ENCODE measurements at places on chromosomes 3 and 15.

GRCh38 chr3:195076981-195077610 is 193.9 kb downstream of the XXYLT1 start:
- no peak for DNase-seq

DNA sequence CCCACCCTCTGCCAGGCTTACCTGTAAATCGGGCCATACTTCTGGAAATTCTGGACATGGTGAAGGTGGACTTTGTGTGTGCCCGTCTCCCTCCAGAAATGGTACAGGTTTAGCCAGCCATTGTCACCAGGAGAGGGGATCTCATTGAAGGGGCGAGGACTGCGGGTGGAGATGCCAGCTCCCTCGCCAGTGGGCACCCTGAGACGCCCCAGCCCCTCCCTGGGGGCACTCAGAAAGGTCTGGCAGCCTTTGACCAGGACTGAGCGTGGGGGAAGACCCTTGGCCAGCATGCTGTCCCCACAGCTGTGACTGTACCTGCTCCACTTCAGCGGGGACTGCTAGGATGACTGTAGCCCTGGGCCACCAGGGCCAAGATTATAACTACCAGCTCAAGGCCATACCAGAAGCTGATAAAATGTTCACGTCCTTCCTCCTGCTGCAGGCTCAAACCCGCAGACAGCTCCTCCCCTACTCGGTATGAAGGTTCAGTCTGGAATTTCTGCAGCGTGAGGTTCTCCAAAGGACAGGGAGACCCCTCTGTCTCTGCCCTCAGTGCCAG is at the start of gene CYP11A1:
TSS of gene CYP11A1 (minus strand) at position 351 of the 559 bp plus-strand sequence. CDS start at position 290, 61 bp downstream.
- no peak for DNase-seq

DNA sequence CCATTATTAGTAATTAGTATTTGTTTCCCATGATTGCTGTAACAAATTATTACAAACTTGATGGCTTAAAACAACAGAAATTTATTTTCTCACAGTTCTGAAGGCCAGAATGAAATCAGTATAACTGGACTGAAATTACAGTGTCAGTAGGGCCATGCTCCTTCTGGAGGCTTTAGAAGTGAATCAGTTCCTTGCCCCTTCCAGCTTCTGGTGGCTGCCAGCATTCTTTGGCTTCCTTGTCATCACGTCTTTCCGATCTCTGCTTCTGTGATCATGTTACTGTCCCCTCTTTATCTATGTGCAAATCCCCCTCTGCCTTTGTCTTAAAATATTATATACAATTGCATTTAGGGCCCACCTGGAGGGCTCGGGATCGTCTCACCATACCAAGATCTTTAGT is 92.0 kb downstream of the FOXB1 start:
- no peak for DNase-seq

- DNase-seq: no peak
Measured at GRCh38 chr15:67164401-67164791, 90.1 kb downstream of the AAGAB start.

GRCh38 chr3:33732394-33732793 is 14.3 kb upstream of the CLASP2 start:
- no peak for DNase-seq

- no peak for DNase-seq
Measured at GRCh38 chr15:65385870-65386258, 8.1 kb upstream of the IGDCC3 start.

DNA sequence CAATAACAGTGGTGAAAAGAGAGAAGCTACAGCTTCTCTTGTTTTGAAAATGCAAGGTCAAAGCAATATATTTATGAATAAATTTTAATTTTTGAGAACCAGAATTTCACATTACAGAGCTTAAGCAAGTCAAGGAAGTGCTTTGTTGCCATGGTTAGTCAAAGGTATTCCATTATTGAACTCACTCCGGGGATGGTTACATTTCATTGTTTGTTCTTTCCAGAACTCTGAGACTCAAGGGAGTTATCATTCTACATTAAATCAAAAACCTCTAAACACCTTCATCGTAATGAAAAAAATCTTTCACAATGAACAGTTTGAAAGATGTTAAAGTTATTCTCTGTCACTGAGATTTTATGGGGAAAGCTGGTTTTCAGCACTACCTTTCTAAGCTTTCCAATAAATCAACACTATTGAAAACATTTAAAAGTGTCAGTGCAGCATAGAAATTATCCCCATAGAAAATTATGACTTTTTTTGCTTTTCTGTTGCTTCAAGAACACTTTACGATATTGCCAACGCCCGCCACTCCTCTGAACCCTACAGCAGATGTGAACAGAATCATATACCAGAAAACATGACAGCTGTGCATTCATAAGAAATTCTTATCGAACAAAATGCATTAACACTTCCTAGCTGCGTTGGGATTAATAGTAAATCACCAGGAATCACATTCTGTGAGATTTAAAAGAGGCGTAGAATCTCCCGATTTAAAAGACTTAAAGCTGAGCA is 83.0 kb downstream of the OTOL1 start:
- no peak for DNase-seq

DNA sequence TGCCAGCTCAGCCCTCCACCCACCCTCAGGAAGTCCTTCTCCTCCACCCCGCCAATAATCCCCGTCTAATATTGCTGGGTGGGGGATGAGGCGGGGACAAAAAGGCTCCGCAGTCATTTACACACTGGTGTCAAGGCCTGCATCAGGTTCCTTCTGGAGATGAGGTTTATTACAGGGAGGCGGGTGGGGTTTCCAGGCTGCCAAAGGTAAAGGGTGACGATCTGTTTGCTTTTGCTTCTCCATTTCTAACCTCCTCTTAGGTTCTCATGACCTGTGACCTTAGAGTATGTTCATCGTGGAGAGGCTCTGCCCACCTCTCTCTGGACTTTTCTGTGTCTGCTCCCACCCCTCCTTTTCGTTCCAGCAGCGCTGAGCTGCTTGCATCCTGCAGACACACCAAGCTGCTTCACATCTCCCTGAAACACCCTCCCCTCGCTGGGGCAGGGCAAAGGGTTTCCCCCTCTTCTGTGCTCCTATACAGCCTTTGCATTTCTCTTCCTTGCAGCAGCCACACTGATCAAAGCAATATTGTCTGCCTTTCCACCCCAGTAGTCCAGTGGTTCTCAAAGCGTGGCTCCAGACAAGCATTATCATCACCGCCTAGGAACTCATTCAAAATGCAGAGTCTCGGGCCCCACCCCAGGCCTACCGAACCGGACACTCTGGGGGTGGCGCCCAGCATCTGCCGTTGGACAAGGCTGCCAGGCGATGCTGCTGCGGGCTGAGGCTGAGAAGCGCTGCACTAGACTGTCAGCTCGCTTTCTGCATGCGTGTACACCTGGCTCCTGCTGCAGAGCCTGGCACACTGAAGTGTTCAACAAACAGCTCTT is 26.6 kb downstream of the CA12 start:
- DNase-seq: no peak

DNA sequence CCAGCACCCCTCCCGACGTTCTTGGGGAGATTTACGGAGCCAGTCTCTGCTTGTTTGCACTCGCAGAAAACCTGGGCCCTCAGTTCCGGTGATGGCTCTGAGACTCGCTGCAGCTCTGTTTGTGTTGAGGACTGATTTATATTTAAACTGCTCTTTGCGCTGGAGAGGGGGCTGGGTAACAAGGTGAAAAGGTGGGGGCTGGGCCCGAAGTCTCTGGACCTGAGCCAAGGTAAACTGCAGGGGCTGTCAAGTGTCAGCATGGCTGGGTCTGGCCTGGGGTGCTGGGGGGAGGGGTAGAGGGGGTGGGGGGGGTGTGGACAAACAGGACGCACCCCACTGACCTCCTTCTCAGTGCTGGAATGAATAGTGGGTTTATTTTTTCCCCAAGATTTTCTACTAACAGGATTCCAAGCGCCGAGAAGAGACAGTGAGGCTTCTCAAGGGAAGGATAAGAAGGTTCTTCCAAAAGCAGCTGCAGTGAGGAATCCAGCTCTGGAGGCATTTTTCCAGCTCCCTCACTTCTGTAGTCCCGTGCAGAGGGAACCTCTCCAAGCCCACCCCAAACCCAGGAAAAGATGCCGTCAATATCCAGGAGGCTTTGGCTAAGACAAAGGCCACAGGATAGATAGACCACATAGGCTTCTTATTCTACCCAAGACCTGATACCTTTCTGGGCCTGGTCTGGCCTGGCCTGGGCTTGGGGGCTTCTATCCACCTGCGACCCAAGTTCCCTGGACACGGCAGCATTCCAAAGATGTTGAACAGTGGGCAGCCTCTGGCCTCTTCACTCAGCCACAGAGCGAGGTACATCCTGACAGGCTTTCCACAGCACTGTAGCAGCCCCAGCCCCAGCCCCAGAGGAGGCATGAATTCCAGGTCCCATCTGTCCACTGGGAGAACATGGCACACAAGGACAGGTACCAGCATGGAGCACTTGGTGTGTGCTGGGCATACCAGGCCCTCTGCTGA is 938 bp upstream of the SLCO2A1 start:
- DNase-seq: peak; percentile 64

GRCh38 chr3:67145738-67146137 is 147.6 kb downstream of the KBTBD8 start:
- DNase-seq: no peak

DNA sequence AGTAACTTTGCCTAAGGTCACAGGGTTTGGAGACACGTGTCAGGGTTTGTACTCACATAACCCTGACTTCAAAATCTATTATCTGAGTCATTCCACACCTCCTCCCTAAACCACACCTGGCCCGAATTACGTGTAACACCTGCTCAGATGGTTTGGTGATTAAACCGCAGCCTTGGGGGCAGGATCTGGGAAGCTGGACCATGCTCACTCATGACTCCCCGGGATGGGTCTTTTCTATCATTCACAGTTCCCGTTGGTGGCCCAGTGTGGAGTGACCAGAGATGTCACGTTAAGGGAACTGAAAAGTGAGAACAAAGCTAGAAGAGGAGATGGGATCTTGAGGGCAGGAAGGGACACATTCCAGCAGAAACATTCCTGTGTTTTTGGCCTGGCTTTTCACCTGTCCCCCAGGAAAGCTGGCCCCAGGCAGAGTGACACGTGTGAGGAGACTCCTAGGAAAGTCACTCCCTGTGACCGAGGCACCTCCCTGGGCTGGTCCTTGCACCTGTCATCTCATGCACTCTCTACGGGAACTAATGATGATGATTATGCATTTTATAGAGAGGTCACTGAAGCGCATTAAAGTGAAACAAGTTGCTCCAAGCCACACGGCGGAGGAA is 75.4 kb upstream of the POMGNT2 start:
- DNase-seq: no peak

DNA sequence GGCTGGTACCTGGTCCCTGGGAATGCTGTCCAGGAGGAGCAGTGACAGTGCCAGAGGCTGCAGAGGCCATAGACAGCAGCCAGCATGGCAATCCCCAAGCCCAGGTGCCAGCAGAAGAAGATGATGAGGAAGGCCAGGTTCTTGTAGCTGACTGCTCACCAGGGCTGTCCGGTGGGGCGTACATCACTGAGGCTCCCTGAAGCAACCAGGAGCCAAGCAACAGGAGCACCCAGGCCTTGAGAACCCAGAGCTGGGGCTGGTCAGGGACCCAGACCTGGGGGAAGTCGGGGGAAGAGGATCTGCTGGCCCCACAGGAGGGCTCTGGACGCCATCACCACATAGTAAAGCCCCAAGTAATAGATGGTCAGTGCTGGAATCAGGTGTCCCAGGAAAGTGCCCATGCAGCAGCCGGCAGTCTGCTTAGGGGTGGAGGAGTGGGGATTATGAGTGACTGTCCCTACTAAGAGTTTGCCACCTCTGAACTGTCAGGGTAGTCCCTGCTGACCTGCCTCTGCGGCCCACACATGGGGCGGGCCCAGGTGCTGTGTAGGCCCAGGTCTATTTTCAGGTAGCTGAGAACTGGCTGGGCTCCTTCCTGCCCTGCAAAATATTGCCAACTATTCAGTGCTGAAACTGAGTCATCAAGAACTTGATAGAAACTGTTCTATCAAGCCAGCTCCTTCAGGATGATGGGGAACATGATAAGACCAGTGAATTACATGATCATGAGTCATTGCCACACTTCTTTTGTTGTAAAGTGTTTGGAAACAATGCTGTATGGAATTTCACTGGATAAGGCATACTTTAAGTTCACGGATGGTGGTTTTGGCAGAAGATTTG is 68.7 kb downstream of the CHRD start:
- no peak for DNase-seq

DNA sequence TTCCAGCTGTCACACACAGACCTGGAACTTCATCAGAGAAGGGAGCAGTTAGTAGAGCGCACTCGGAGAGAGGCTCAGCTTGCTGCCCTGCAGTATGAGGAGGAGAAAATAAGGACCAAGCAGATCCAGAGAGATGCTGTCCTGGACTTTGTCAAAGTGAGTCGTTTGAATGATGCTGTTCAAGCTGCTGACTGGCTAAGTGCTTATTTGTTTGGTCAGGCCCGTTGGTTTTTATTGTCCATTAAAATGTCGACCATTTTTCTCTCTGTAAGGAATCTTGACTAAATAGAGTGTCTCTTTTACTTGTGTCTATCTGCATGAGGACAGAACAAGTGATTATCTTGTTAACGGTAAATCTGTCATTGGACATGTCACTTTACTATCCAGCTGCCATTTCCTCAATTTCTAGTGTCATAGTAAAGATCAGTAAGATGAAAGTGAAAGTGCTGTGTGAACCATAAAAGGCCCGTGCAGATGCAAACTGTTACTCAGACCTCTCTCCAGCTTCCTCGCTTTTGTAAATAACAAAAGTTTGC is 56.9 kb downstream of the LRCH3 start:
- no peak for DNase-seq

DNA sequence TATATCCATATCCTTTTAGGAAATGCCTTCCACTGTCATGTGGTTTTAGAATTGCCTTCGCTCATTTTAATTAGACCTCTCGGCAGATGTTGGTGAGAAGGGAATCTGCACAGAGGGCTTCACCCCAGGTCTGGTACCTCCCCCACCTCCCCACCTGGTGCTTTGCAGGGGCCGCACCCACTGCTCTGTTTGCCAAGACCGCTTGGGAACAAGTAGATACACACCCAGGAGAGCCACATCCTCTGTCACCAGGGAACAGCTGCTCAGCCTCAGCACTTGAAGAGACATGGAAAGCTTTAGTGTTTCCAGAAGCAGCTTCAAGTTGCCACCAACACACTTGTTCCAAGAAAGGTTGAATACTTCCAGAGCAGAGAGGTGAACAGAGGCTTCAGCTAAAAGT is 21.8 kb downstream of the LRRC31 start:
- no peak for DNase-seq

DNA sequence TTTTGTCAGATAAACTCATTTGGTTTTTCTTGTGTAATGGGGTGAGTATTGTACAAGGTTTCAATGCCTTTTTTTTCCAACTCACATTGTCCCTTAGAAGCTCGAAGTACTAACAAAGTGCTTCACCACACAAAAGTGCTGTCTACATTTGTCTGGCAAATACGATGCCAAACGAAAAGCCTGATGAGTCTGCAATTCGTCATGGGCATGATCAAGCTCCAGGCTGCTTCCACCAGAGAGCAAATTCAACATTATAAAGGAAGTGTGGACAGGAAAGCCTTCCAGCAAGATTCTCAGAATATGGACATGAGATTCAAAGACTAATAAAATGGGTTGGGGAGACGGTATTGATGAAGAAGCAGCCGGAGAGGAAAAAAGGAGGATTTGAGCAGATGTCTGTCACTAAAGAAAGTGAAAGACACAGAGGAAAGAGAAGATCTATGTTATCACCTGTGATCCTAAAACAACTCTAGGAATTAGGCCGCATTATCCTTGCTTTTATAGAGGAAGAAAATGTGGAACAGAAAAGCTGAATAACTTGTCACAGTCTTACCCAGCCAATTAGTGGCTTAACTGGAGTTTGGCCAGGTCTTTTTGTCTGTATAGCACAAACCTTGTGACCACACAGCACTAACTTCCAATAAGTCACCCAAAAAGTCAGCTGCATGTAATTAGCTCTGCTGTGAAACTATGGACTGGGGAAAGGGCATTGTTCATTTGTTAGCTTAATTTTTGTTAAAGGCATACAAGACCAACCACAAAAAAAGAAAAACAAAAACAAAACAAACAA is 494.8 kb downstream of the FHIT start:
- no peak for DNase-seq

Data from liver (tissue), 10 donors.